ENCODE measurements at places on chromosomes 7 and 10.

DNA sequence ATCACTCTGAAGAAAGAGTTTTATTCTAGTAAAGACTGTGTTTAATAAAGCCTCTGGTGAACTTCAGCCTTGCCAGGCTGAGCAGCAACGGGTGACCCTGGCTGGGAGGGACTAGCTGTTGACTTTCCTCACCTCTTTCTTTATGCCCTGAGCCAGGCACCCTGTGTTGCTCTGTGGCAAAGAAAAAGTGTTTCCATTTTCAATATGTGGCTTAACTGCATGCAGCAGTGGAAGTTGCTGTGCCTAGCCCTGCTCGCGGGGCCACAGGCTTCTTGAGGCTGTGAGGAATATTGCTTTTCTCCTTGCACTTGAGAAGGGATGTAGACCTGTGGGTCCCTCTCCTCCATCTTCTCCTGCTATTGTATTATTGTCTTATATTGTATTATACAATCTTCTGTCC is 67.0 kb downstream of the CXCL12 start:
- no peak for DNase-seq

- no peak for DNase-seq
Observed at GRCh38 chr10:61779950-61780659, 117.4 kb downstream of the CABCOCO1 start.

DNA sequence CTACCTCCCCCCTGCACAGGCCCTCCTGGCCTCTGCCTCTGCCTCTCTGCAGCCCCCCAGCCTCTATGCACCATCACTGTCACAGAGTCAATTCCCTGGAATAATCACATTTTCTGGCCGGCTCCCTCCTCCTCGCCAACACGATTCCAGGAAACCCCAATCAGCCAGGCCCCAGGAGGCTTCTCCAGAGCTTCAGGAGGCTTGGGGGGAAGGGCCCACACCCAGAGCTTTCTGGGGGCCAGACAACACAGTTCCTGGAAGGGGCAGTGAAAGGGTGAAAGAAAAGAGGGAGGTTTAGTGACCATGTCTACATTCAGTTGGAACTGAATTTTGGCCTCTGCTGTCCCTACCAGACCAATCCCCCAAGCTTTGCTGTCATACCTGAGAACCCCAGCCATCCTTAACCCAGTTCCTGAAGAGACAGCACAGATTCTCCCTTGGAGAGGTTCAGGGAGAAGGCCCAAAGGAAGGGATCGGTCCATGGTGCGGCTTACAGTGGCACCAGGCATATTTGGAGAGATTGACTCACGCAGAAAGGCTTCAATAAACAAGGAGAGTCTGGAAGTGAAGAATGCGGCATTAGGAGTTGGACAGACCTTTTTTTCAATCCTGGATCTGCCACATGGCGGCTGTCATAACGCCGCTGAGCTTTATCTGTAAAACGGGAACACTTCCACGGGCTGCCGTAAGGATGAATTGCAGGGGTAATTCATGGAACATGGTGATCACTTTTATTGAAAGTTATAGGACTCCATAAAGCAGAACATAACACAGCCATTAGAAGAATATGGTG is 89.0 kb downstream of the NEURL1 start:
- DNase-seq: no peak

DNA sequence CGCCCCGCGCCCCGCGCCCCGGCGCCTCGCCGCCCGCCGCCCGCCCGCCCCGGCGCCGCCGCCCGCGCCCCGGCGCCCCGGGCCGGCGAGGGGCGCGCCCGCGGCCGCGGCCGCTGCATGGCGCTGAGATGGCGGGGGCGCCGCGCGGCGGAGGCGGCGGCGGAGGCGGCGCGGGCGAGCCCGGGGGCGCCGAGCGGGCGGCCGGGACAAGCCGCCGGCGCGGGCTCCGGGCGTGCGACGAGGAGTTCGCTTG is 174 bp downstream of the ADCY1 start:
- DNase-seq: no peak

- DNase-seq: no peak
Observed at GRCh38 chr7:111184987-111185386, 94.1 kb downstream of the LRRN3 start.
